ENCODE measurements at places on chromosomes 6 and 20.

DNA sequence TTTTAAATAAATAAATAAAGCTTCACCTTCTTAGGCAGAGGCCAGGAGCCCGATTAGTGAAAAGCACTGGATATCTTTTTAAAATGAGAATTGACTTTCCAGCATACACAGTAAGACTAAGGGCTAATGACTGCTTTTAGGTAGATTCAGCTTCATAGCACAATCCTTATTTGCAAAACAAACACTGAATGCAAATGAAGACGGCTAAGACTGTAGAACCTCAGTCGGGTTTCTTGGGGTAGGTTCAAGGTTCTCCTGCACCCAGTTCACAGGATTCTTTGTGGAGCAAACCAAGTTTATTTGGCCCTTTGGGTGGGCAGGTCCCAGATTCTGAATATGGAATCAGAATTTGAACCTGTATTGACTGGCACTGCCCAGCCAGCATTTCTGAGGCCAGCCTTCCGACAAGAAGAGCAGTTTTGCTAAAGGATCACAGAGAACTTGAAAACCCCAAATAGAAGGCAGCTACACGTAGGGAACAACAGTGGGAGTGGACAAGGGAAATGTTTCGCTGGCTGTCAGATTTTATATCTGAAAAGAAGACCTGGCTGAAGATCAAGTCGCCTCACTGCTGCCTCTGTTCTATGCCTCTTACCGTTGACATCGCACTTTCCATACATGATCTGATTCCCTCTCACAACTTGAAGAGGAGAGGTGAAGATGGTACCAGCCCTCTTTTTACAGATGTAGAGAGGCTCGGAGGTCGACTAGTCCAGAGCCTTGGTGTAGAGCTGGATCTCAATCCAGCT is 8.2 kb downstream of the TRERF1 start:
- DNase-seq: no peak

DNA sequence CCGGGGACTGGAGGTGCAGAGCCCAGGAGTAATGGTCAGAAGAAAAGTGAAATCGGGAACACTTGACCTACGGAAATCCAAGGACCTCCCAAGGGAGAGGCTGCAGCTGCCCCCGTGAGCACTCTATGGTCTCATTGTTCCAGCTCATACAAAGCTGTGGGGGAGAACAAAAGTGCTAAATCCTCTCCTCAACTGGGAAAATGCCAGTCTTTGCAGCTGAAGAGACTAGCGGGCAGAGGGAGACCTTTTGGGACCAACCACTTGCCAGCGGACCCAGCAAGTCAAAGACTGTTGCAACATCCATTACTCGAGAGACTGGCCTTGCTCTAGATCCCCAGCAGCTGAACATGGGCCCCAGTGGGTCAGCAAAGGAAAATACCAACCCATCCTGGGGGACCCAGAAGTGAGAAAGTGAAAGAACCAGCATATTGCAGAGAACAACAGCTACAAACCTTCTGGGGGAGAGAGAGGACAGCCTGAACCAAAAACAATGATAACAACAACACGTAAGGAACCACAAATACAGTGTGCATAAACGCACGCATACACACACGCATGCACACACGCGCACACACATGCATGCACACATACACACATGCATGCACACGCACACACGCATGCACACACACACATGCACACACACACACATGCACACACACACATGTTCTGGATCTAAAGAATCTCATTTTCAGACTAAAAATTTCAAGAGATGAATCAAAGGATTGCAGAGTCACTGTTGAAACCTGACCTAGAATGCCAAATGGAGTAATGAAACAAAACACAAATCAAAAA is 24.7 kb upstream of the ELMO2 start:
- no peak for DNase-seq

- no peak for DNase-seq
Observed at GRCh38 chr20:18164356-18164755, 26.7 kb downstream of the KAT14 start.

DNA sequence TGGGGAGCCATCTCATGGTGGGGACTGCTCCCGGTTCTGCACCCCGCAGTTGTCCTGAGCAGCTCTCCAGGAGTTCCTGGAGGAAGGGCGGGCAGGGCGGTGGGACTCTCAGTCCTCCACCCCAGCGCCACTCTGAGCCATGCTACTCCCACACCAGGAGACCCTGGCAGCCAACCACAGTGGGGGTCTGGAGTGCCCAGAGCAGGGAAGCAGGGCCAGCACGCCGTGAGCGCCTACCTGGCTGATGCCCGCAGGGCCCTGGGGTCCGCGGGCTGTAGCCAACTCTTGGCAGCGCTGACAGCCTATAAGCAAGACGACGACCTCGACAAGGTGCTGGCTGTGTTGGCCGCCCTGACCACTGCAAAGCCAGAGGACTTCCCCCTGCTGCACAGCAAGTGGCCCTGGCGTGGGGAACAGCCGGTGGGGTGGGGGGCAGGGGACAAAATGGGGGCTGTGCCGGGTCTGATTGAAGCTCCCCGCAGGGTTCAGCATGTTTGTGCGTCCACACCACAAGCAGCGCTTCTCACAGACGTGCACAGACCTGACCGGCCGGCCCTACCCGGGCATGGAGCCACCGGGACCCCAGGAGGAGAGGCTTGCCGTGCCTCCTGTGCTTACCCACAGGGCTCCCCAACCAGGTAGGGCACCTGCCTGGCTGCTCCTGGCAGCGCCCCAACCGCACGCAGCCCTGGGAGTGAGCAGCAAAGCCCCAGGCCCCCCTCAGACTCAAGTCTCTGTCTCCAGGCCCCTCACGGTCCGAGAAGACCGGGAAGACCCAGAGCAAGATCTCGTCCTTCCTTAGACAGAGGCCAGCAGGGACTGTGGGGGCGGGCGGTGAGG is 1.6 kb upstream of the TNFRSF6B start:
- no peak for DNase-seq

GRCh38 chr6:142763205-142763604 is 181.8 kb downstream of the HIVEP2 start:
- DNase-seq: no peak

DNA sequence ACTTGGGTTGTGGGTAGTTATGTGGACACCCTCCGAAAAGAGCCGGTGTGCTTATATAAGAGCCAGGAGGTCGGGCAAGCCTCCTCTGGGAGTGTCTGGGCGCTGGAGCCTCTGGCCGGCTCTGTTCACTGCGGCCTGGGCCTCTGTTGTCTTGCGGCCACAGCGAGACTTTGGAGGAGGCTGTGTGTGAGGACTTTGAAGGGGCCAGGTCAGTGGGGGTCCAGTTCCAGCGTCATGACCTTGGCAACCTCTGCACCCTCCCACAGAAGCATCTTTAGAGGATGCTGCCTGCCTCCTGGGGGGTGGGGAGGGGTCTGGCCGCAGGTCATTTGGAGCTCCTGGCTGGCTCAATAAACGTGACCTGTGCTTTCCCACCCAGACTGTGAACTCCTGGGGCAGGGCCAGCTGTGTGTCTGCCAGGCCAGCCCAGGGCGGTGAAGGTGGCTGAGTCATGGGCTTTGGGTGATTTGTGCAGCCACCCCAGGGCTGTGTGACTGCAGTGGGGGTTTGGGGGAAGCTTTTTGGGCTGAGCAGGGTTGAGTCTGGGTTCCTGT is 1.2 kb downstream of the TCEA2 start:
- no peak for DNase-seq

- DNase-seq: no peak
Observed at GRCh38 chr20:641516-641875, 11.5 kb downstream of the SRXN1 start.

DNA sequence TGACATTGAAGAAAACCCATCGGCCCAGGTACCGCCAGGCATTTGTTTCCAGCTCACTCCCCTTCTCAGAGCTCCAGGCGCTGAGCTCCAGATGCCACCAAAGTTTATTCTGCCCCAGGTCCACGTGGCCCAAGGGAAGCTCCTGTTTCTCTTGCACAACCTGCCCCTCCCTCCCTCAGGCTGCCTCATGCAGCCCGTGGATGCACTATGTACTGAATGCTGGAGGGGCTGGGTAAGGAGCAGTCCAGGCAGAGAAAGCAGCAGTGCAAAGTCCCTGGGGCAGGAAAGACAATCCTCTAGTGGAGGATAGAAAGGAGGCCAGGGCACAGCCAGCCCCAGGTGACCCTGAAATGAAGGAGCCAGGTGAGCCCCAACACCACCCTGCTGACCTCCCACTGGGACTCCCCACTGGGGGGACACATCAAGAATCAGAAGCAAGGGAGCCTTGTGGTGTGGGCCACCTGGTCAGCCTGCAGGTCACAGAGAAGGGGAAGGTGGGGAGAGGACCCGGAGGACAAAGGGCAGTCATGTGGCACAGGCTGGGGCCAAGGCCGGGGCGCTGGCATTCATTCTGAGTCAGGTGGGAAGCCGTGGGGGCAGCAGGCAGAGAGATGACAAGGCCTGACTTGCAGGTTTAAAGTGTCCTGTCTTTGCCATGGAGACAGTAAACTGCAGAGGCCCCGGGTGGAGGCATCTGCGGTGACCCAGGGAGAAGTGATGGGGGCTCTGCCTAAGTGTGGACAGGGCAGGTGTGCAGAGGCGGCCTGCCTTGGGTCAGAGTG is 230.1 kb downstream of the PREX1 start:
- no peak for DNase-seq

- DNase-seq: no peak
Observed at GRCh38 chr6:23630726-23631635, 495.0 kb upstream of the NRSN1 start.

GRCh38 chr6:111606620-111607115 is 990 bp upstream of the TRAF3IP2 start:
- DNase-seq: no peak

DNA sequence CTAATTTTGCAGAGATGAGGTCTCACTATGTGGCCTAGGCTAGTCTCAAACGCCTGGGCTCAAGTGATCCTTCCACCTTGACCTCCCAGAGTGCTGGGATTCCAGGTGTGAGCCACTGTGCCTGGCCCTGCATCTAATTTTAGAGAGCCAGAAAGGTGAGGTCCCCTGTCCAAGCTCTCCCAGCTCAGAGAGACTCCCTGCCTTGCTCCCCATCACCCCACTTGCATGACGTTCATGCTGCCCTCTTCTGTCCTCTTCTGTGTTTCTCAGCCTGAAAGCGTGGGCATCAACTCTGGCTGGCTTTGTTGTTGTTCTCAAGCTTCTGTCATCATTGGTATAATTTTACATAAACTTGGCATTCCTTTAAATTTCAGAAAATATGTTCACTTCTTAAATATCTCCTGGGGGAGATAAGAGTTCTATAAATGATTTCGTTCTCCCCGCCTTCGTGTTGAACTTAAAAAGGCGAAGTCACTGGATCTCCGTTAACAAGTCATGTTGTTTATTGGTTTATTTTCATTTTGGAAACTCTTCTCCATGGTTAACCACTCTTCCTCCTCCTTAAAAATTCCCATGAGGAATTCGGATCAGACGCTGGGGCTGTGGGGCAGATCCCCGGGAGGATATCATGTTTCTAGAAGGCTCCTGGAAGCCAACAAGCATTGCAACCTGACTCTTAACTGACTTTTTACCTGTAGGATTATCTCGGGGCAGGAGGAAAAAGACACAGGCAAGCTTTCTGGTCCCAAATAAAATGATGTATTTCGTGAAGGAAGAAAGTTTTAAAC is 13.2 kb upstream of the PARD6B start:
- DNase-seq: peak; percentile 6

DNA sequence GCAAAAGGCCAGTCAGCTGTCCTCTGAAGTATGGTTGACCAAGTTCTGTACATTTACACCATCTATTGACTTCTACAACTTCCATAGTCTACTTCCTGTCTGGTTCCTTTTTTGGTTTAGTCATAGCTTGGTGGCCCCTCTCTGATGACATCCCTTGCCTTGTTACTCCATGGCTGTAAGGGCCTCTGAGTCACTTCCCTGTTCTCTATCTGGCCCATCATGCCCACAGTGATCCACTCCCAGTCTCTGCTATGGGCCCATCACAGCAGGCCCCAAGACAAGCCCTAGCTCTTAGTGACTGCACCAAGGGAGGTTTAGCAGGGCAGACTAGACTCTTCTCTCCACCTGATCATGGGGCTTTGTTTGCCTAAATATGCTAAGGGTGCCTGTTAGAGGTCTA is 441.6 kb downstream of the HACE1 start:
- no peak for DNase-seq

DNA sequence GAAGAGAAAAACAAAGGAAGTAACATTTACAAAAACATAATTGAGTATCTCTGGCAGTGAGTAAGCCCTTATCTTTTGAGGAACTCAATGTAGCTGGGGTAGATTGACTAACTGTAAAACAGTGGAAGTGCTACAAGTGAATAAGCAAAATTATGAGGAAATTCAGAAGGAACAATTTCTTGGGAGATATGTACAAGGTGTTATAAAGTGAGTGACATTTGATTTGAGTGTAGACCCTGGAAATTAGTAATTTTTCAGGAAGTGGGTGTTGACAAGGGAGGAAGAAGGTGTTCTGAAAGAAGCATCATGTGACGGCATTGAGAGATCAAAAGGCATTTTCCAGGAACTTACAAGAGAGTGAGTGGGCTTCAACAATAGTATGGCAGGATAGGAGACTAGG is 22.2 kb downstream of the XRN2 start:
- DNase-seq: no peak

DNA sequence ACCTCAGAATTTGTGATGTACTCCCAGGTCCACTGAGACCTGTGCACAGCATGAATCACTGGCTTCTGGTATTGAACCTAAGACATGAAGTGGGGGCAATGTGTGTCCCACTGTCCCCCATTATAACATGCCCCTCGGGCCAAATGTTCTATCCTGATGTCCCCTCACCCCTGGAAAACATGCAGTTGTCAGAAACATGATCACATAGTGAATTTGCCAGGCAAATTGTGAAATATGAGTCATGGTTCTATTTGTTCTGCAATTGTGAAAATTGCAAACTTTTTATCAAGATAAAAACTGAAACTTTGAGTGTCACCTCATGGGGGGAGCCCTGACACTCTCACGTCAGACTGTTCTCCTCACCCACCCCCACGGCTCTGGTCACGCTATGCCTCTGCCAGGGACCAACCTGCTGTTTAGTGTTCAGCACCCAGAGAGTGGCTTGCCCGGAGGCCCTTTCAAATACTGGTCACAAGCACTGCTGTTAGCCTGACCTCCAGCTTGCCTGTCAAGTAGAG is 305.3 kb downstream of the CLIC5 start:
- no peak for DNase-seq

GRCh38 chr6:147716434-147716833 is 207.9 kb downstream of the SAMD5 start:
- DNase-seq: no peak

- no peak for DNase-seq
Observed at GRCh38 chr20:32012159-32012688, 2.0 kb downstream of the CCM2L start.

DNA sequence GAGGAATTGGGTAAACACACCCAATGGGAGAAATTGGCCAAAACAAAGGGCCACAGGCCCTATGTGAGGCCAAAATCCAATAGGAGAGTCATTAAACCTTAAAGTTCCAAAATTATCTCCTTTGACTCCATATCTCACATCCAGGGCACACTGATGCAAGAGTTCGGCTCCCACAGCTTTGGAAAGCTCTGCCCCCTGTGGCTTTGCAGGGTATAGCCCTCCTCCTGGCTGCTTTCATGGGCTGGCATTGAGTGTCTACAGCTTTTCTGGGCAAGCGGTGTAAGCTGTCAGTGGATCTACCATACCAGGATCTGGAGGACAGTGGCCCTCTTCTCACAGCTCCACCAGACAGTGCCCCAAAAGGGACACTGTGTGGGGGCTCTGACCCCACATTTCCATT is 160.5 kb downstream of the ADGRG6 start:
- no peak for DNase-seq

Data from NCI-H187 (cell line).